ENCODE measurements at places on chromosomes 12 and 14.

DNA sequence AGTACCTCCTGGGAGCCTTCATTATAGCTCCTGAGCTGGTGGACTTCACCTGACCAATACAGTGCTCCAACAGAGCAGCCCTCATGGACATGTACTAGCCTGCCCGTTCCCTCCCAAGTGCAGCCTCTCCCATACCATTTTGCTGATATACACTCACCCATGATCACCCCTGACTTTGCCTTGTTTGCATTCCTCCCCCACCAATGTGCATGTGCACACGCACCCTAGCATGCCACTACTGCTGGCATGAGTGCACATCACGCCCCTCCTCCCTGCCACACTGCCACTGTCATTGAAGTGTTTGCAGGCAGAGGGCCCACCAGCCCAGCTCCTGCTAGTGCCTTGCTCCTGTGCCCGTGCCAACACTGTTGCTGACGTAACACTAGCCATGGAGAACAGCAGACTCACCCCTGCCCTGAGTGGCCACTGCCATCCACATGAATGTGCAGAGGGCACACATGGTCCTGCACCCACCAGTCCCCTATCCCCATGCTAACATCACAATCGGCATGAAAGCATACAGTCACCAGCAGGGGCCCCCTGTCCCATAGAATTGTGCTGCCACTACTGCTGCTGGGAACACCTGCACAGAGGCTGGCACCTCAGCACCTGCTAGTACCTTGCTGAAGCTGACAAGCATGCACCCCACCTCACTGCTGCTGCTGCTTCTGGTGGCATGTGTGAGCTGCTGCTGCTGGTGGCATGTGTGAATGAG lies 110.3 kb downstream of the SINHCAF start:
- H3K27ac ChIP-seq = no peak overlapping the region
- H3K27me3 ChIP-seq = no peaks in the 10 kb centered on the region
- no peak for DNase-seq
- H3K36me3 ChIP-seq = no peaks in the 10 kb centered on the region
- no peaks in the 10 kb centered on the region for H3K4me1 ChIP-seq
- no peak overlapping the region for H3K4me3 ChIP-seq

GRCh38 chr12:75814851-75815754 lies 216.5 kb downstream of the PHLDA1 start:
- H3K36me3 ChIP-seq = no peaks in the 10 kb centered on the region
- H3K27ac ChIP-seq = peak overlapping the region; percentile 51
- DNase-seq = no peak
- H3K4me1 ChIP-seq = no peaks in the 10 kb centered on the region

DNA sequence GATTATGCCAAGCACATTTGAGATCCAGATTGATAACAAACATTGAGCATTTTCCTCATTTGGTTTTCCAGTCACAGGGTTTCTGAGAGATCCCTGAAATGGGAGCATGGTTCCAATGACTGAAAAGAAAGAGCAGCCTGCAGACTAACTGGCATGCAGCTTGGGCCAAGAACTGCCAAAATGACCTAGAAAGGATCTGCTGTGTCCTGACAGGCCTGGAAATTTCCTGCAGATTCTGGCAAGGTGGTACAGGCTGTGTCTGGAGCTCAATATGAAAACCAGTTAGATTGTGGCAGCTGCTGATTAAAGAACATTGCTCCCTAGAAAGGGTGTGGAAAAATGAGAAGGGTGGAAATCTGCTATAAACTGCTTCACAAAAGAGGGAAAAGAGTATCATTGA lies 417.3 kb downstream of the IPO8 start:
- no peaks in the 10 kb centered on the region for H3K36me3 ChIP-seq
- no peaks in the 10 kb centered on the region for H3K4me1 ChIP-seq
- no peak overlapping the region for H3K4me3 ChIP-seq
- no peak overlapping the region for H3K27ac ChIP-seq
- no peak for DNase-seq

DNA sequence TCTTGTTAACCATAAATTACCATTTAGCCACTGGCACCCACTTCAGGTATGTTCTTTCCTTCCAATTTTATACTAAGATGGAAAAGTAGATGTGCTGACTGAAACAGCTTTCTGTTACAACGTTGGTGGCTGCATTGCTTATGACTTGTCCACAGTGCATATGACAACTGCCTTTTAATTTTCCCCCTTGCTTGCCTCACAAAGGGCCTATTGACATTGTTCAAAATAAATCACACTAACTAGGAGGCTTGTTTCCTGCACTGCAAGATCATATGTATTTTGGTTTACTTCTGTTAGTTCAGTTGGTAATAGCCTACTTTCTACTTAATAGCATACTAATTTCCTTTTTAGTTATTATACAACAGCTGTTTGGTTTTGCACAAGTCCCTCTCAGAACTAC lies 55.4 kb downstream of the SCAF11 start:
- no peak overlapping the region for H3K4me3 ChIP-seq
- H3K27me3 ChIP-seq = no peaks in the 10 kb centered on the region
- H3K27ac ChIP-seq = no peak overlapping the region
- no peak for DNase-seq
- H3K4me1 ChIP-seq = peaks cover 8% of the 10 kb centered on the region

- no peaks in the 10 kb centered on the region for H3K36me3 ChIP-seq
- no peak overlapping the region for H3K4me3 ChIP-seq
- H3K27ac ChIP-seq = no peak overlapping the region
- DNase-seq = no peak
These were observed 94.9 kb downstream of the ADGRD1 start for GRCh38 chr12:131048611-131048990.

- no peak overlapping the region for H3K27ac ChIP-seq
- no peak for DNase-seq
- no peak overlapping the region for H3K4me3 ChIP-seq
- H3K36me3 ChIP-seq = no peaks in the 10 kb centered on the region
- peaks cover 10% of the 10 kb centered on the region for H3K4me1 ChIP-seq
These were observed 124.3 kb downstream of the TSPAN9 start for GRCh38 chr12:3201339-3202051.

DNA sequence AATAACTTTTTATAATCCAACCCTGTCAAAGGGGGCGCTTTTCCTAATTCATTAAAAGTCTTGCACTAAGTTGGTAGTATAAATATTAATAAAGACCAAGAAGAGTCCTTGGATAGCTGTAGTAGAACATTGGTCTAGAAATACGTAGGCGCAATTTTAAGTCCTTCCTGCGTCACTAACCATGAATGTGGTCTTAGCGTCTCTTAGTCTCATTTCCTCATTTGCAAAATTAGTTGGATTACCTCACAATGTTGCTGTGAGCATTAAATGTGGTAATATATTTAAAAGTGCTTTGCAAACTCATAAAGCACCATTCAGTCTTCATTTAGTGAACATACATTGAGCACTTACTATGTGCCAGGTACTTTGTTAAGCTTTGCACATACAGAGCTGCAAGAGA lies 149.7 kb downstream of the AEBP2 start:
- no peak for DNase-seq
- no peak overlapping the region for H3K4me3 ChIP-seq
- no peaks in the 10 kb centered on the region for H3K27me3 ChIP-seq
- no peaks in the 10 kb centered on the region for H3K36me3 ChIP-seq

GRCh38 chr12:92183575-92183974 lies 37.9 kb upstream of the BTG1 start:
- no peaks in the 10 kb centered on the region for H3K27me3 ChIP-seq
- no peaks in the 10 kb centered on the region for H3K4me1 ChIP-seq
- no peak for DNase-seq

DNA sequence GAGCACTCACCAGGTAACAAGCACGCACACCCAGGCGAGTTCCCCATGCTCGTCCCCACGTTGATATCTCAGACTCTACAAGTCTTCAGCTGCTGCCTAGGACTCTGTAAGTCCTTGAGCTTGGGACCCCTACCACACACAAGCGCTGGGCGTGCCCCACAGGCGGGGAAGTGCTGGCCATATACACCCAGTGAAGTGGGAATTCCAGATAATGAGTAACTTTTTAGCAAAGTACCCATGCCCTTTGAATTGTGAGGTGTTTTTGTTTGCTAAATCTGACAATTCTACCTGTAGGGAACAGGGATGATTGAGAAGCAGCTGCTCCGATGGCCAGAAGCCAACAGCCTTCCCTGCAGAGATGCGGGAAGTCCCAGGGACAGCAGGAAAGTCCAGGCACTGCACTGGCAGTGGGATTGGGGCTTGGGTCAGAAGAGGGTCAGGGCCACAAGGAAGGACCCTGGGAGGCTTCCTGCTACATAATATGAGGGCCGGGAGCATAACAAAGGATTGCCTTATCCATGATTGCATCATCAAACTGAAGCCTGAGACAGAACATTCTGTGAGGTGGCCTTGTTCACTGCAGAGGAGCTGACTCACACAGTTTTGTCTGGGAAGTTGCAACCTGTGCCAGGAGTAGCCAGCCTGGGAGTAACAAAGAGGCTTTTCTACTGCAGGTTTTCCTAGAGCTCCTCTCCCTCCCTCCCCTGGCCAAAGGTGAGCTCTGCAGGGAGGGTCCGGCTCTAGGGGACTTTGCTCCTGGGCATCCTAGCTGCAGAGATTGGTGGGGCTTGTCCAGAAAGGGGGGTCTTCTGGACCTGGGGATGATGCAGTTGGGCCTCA lies 13.2 kb upstream of the SERPINA3 start:
- peaks cover 41% of the 10 kb centered on the region for H3K4me1 ChIP-seq
- no peak overlapping the region for H3K4me3 ChIP-seq
- H3K27ac ChIP-seq = peak overlapping the region; percentile 96
- DNase-seq = peak; percentile 96
- H3K27me3 ChIP-seq = no peaks in the 10 kb centered on the region
- H3K36me3 ChIP-seq = no peaks in the 10 kb centered on the region

DNA sequence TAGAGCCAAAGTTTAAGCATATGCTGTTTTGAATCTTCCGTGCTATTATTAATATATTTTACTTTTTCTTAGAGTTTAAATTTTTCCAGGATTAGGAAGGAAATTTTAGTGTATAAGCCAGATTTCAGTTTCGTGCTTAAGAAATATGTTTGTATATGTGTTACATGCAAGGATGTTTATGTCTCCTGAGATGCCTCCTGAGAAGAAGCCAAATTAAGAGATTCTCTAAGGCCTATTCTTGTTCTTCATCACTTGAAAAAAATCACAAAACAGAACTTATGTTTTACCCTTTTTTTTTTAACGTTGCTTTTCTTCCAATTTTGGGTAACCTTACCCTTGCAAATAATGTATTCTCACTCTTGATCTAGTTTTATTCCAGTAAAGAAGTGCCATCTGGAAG lies 412.7 kb downstream of the TMTC2 start:
- no peak overlapping the region for H3K4me3 ChIP-seq
- no peaks in the 10 kb centered on the region for H3K36me3 ChIP-seq
- no peak for DNase-seq

DNA sequence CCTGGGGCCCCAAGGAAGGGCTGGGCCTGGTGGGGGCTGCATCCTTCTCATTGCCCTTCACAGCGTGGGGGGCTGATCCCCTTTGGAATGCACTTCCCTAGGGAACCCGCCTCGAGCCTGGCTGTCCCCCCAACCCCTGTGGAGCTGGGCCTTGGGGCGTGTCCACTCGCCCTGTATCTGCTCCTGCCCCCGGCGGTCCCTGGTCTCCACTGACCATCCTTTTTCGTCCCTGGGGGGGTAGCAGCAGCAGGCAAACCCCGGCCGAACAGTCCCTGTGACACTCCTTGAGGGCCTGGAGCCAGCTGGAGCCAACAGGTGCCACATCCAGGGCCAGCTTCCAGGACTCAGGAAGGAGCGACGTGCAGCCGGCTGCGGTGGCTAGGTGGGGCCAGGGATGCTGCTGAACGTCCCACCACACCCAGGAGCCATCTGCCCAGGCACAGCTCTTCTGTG lies 9.4 kb upstream of the GPR132 start:
- DNase-seq = no peak
- H3K36me3 ChIP-seq = no peaks in the 10 kb centered on the region
- H3K4me3 ChIP-seq = no peak overlapping the region
- no peak overlapping the region for H3K27ac ChIP-seq
- H3K27me3 ChIP-seq = no peaks in the 10 kb centered on the region

- H3K27ac ChIP-seq = no peak overlapping the region
- no peaks in the 10 kb centered on the region for H3K36me3 ChIP-seq
- no peak for DNase-seq
- no peak overlapping the region for H3K4me3 ChIP-seq
These were observed 173.0 kb downstream of the SEC23A start for GRCh38 chr14:38930022-38930421.

GRCh38 chr12:43898474-43898873 lies 62.6 kb downstream of the TMEM117 start:
- H3K36me3 ChIP-seq = no peaks in the 10 kb centered on the region
- H3K27me3 ChIP-seq = no peaks in the 10 kb centered on the region
- no peaks in the 10 kb centered on the region for H3K4me1 ChIP-seq
- H3K27ac ChIP-seq = no peak overlapping the region
- DNase-seq = no peak

DNA sequence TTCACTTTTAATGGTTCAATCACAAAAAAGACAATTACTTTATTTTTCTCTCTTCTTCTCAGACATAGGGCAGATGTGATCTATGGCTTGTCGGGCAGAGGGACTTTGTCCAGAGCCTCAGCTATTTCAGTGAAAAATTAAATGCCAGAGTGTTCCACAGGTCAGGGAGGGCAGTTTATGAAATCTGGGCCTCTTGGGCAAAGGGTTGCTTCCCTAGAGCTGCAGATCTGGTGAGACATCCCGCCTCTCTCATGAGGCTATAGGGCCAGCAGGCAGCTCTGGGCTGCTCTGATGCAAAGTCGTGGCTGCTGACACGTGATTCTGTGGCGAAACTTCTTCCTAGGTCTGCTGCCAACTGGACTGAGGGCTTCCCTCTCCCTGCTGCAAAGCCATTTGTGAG lies 6.0 kb downstream of the CLMN start:
- no peaks in the 10 kb centered on the region for H3K36me3 ChIP-seq
- H3K27me3 ChIP-seq = no peaks in the 10 kb centered on the region
- peak overlapping the region; percentile 81 for H3K27ac ChIP-seq
- DNase-seq = peak; percentile 78
- no peak overlapping the region for H3K4me3 ChIP-seq

DNA sequence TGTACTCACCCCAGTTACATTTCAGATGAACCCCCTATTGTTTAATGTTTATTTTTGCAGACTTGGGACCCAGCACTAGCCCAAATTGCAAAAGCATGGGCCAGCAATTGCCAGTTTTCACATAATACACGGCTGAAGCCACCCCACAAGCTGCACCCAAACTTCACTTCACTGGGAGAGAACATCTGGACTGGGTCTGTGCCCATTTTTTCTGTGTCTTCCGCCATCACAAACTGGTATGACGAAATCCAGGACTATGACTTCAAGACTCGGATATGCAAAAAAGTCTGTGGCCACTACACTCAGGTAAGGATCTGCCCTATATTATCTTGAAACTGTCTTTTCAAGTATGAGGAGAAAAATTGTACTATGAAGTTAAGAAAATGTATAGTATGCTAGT lies 1.2 kb downstream of the GLIPR1 start:
- peak overlapping the region; percentile 54 for H3K4me3 ChIP-seq
- no peak for DNase-seq
- H3K4me1 ChIP-seq = no peaks in the 10 kb centered on the region
- H3K27ac ChIP-seq = peak overlapping the region; percentile 10
- no peaks in the 10 kb centered on the region for H3K27me3 ChIP-seq
- no peaks in the 10 kb centered on the region for H3K36me3 ChIP-seq
